Activated CD8-positive, alpha-beta memory T cell treated with anti-CD3 and anti-CD28 coated beads, Interleukin-2, amount 10 ng/mL, durations not matched to agents 7 days and 5 days (primary cell): ENCODE measurements at places on chromosomes 1 and 21.

- no peak for DNase-seq
These were observed 8.8 kb downstream of the ASAP3 start for GRCh38 chr1:23475134-23475628.

GRCh38 chr21:45821315-45821962, 160.1 kb upstream of the COL6A1 start:
- peak; percentile 38 for DNase-seq

DNA sequence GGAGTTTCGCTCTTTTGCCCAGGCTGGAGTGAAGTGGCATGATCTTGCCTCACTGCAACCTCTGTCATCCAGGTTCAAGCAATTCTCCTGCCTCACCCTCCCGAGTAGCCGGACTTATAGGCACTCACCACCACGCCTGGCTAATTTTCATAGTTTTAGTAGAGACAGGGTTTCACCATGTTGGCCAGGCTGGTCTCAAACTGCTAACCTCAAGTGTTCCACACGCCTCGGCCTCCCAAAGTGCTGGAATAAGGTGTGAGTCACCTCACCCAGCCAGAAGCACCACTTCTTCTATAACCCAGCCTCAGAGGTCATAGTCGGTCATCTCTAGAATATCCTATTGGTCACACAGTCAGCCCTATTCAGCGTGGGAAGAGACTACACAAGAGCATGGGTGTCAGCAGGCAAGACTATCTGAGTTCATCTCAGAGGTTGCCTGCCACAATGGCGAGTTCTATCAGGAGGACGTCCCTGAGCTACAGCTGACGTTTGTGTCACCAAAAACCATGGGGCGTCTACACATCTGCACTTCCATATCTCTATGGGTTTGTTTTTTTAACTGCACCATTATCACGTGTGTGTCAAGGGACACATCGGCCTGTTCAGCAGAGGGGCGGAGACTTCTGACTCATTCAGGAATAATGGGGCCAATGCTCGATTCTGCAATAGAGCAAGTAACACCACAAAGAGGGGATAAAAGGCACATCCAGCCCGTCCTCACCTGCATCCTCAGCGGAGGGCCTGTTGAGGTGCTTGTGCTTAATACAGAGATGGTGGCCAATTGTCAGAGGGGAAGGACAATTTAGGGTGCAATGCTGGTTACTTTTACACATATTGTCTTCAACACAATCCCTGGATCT, 256.3 kb upstream of the IRF2BP2 start:
- DNase-seq: no peak

- DNase-seq: peak; percentile 51
These were observed 28.5 kb downstream of the MAP3K21 start for GRCh38 chr1:233355841-233356704.

DNA sequence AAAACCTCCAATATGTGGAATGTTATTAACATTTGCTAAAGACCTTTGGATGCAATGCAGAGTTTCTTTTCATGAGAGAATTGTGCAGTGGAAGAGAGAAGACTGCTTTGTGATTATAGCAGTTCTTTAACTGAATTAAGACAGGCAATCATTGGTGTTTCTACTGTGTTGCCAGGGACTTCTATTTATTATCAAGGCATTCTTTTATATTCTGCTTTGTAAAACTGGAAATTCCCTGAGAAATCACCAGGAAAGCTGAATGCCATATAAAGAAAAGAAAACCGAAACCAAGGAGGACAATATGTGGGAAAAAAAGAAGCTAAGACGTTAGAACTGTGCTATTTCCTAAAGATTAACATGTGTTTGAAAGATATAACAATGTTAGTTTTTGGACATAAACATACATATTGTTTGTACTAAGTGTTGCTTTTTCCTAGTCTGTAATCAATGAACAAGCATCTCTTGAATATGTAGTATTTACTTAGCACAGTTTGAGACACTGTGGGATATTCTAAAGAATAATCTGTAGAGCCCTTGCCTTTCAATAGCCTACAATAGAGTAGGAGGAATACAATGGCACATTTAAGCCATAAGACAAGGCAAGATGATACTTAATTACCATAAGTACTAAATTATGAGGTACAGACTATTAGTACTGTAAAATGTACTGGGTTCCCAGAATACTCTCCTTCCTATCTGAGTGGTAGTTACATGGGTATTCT, 47.1 kb downstream of the EXTL2 start:
- no peak for DNase-seq
